ENCODE measurements at places on chromosomes 7 and 10.

DNA sequence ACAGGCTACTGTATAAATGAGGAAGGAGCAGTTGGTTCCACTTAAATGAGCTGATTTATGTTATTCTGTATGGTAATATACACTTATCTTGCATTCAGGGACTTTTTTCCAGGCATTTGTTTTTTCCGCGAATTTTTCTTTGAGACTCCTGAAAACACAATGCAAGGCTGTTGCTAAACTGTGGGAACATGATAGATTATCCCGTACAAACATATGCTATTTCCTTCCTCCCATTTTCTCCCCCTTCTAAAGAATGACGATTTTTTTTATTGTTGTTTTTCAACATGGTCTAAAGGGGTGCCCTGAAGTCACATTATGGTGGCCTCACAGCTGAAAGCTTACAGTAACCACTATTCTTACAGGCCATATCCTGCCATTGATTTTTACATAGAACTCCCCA, 523.9 kb upstream of the NRP1 start:
- DNase-seq = no peak

- no peak for DNase-seq
Measured at GRCh38 chr7:47458057-47458456, 123.9 kb downstream of the TNS3 start.

DNA sequence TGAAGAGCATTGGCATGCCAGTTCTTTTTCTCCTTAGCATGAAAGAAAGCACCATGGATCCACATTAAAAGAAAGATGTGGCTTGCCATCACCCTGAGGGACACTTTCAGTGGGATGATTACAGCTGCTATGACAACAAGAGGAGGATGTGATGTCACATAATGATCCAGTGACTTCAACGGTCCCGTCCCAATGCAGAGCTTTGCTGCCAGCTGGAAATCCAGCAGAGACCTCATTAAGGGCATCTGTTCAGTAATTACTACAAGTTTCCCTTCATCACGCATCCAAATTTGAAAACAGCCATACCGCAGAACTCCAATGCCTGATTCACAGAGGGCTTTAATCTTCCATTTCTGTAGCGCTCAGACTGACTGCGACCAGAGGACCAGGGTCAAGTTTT, 206.6 kb downstream of the LSM5 start:
- no peak for DNase-seq

GRCh38 chr10:52631648-52632047, 140.9 kb downstream of the MBL2 start:
- DNase-seq = no peak

DNA sequence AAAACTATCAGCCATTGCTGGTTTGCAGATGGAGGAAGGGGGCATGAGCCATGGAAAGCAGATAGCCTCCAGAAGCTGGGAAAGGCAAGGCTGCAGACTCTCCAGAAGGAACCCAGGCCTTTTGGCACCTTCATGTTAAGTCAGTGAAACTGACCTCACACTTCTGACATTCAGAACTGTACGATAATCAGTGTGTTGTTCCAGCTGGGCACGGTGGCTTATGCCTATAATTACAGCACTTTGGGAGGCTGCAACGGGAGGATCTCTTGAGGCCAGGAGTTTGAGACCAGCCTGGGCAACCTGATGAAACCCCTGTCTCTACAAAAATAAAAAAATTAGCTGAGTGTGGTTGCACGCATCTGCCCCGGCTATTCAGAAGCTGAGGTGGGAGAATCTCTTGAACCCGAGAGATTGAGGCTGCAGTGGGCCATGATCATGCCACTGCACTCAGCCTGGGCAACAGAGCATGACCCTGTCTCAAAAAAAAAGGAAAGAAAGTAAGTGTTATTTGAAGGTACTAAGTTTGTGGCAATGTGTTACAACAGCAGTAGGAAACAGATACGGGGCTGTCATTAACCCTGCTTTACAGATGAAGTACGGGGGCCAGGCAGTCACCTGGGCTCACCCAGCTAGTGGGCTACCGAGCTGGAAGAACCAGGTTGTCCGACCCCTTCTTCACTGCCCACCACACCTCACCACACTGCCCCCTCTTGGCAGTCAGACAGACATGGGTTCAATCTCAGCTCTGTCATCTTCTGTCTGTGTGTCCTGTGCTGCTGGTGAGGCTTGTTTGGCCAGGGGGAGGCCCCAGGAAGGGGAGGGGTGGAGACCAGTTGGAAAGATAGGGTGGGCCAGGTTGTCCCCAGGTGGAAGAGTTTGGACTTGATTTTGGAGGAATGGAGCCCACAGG, 18.3 kb downstream of the CHST3 start:
- no peak for DNase-seq

DNA sequence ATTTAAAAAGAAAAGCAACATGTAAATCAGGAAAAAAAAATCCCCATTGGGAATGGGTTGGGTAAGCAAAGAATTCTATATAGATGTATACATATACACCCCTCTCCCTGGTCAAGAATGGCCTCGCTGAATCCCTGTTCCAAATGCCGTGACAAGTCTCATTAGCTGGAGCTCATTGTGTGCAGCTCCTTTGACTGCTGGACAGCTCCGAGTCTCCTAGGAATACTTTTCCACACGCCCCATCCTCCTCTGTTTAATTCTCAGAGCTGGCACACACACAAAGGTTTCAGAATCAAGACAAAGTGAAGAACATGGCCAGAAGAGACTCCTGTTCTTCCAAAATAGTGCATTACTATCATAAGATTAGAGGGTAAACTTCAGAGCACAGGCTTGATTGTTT, 130.9 kb upstream of the MKLN1 start:
- no peak for DNase-seq

DNA sequence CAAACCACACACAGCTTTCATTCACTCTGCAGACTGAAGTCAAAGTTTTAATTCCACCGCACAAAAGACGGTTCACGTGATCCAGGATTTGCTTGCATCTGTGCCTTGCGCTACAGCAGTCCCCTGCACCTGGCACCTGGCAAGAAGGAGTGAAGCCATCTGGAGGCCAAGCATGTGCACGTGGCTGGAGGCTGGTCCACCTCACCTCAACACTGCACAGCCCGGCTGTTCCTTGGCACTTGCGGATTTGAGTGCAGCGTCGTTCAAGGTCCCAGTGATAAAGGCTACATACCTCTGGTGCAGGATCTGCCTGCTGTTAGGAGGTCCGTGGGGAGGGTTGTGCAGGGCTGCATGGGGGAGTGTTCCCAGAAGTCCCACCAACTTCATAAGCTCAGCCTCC, 248.5 kb upstream of the GRB10 start:
- no peak for DNase-seq

- no peak for DNase-seq
Measured at GRCh38 chr7:30761214-30762156, 9.6 kb downstream of the INMT start.

DNA sequence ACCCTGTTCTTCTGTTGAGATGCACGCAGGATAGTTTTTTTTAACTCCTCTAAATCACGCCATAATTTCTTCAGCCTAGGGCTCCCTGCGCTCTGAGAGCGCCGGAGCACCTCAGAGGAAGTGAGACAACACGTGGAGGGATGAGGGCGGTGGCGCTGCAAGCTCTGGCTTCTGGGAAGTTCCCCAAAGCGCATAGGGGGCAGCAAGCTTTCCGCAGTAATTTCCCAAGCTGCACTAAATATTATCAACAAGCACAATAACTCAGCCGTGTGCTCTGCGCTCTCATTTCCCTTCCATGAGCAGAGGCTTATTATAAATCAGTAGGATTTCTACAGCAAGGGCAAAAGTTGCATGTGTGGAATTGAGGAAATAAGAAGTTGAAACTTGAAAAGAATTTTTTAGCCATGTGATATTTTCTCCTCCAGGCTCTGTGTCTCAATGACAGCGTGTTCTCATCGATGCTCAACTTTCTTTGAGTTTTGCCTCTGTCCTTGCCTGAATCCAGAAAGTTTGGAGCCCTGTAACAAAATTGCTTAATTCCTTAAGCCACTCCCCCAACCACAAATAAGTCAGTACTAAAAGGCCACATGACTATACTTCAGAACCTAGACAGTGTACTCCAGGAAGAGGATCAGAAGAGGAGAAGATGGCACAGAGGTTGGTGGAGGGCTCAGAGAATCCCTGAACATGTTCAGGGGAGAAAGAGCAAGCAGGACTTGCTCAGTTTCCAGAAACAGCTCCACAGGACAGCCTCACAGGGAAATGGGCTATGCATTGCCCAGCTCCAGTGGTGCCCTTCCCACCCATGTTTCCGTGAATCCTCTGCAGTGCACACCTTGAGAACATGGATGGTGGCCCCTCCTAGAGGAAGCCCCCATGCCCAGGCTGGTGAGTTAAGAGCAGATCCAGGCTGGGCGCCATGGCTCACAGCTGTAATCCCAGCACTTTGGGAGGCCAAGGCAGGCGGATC, 221.5 kb upstream of the GHITM start:
- no peak for DNase-seq

Data from stimulated activated CD4-positive, alpha-beta T cell treated with anti-CD3 and anti-CD28 coated beads, Interleukin-12 subunit alpha, Interleukin-12 subunit beta, amount 100 ng/mL, for 4 hours (primary cell).